ENCODE measurements at places on chromosomes 4 and X.

- no peak for DNase-seq
- no peak overlapping the region for H3K27ac ChIP-seq
- H3K4me3 ChIP-seq: no peak overlapping the region
Observed at GRCh38 chr4:167903291-167903721, 189.0 kb upstream of the ANXA10 start.

GRCh38 chr4:86895692-86896488, 3.7 kb upstream of the C4orf36 start:
- H3K36me3 ChIP-seq: no peaks in the 10 kb centered on the region
- H3K27me3 ChIP-seq: no peaks in the 10 kb centered on the region
- H3K4me1 ChIP-seq: peaks cover 15% of the 10 kb centered on the region
- no peak for DNase-seq

DNA sequence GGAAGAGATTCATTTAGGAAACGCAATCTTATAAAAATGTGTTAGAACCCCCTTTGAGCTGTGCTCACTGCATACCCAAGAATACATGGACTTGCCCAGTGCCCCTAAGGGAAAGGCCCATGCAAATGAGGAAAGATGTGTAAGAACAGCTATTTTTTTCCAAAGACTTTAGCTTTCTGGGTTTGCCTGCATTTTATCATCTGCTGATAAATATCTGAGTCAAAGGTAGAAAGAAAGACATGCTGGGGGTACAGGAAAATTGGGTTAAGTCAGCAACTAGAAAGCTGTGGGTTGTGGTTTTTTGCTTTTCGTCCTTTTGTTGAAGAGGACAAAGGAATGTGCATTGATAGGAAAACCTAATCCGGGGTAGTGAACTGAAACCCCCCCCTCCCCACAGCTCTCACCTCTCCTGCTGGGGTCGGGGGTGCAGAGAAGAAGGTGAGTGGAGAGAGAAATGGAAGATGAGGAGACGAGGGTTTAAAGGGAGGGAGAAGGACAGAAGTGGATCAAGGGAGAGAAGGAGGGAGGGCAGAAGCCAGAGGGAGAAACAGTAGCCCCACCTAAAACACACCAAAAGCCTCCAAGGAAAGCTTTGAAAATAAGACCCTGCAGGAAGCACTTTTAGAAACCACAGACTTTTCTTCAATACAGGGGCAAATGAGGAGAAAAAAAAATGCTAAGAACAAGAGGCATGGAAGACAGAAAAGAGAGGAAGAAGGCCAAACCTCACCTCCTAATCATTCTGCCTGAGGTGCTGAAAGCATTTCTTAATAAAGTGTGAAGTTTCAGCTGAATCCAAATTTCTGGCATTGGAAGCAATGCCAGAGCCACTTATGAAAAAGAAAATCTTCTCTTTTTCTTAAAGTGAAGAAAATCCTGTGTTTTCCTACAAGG, 49.3 kb downstream of the KDR start:
- peaks cover 36% of the 10 kb centered on the region for H3K4me1 ChIP-seq
- no peak for DNase-seq
- H3K4me3 ChIP-seq: no peak overlapping the region
- peaks cover 12% of the 10 kb centered on the region for H3K27me3 ChIP-seq

- H3K4me3 ChIP-seq: no peak overlapping the region
- no peak for DNase-seq
- H3K27me3 ChIP-seq: no peaks in the 10 kb centered on the region
Observed at GRCh38 chrX:150038986-150039599, 100.8 kb upstream of the EOLA2 start.

GRCh38 chr4:149749784-149750183, 65.9 kb downstream of the IQCM start:
- H3K27ac ChIP-seq: no peak overlapping the region
- H3K4me3 ChIP-seq: no peak overlapping the region
- H3K27me3 ChIP-seq: peaks cover 25% of the 10 kb centered on the region
- H3K4me1 ChIP-seq: peaks cover 4% of the 10 kb centered on the region
- no peak for DNase-seq
- no peaks in the 10 kb centered on the region for H3K36me3 ChIP-seq

GRCh38 chrX:72031118-72031517, 100.6 kb downstream of the RTL5 start:
- H3K27me3 ChIP-seq: no peaks in the 10 kb centered on the region
- peaks cover 37% of the 10 kb centered on the region for H3K4me1 ChIP-seq
- no peaks in the 10 kb centered on the region for H3K36me3 ChIP-seq
- no peak overlapping the region for H3K4me3 ChIP-seq
- no peak for DNase-seq

DNA sequence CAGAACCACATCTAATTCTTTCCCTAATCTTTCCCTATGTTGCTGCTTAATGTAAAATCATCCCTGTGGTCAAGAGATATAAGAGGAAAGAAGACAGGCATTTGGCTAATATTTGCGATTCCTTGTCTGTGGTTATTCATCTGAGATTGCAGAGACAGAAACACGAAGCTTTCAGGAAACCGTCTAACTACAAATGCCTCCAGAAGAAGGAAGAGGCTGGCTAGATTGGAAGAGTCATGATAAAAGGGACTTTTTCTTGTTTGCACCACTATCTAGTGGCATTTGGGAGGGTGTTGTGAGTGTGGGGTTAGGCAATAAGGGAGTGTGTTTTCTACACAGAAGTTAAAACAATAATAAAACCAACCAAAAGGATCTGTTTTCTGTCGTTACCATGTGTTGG, 43.9 kb downstream of the TMEM154 start:
- H3K36me3 ChIP-seq: no peaks in the 10 kb centered on the region
- H3K27me3 ChIP-seq: no peaks in the 10 kb centered on the region
- no peak for DNase-seq
- no peak overlapping the region for H3K27ac ChIP-seq
- H3K4me1 ChIP-seq: no peaks in the 10 kb centered on the region
- H3K4me3 ChIP-seq: no peak overlapping the region

GRCh38 chrX:65463550-65463949, 71.0 kb downstream of the LAS1L start:
- peak overlapping the region; percentile 46 for H3K27ac ChIP-seq
- DNase-seq: no peak
- peaks cover 5% of the 10 kb centered on the region for H3K4me1 ChIP-seq
- no peak overlapping the region for H3K4me3 ChIP-seq
- no peaks in the 10 kb centered on the region for H3K27me3 ChIP-seq

DNA sequence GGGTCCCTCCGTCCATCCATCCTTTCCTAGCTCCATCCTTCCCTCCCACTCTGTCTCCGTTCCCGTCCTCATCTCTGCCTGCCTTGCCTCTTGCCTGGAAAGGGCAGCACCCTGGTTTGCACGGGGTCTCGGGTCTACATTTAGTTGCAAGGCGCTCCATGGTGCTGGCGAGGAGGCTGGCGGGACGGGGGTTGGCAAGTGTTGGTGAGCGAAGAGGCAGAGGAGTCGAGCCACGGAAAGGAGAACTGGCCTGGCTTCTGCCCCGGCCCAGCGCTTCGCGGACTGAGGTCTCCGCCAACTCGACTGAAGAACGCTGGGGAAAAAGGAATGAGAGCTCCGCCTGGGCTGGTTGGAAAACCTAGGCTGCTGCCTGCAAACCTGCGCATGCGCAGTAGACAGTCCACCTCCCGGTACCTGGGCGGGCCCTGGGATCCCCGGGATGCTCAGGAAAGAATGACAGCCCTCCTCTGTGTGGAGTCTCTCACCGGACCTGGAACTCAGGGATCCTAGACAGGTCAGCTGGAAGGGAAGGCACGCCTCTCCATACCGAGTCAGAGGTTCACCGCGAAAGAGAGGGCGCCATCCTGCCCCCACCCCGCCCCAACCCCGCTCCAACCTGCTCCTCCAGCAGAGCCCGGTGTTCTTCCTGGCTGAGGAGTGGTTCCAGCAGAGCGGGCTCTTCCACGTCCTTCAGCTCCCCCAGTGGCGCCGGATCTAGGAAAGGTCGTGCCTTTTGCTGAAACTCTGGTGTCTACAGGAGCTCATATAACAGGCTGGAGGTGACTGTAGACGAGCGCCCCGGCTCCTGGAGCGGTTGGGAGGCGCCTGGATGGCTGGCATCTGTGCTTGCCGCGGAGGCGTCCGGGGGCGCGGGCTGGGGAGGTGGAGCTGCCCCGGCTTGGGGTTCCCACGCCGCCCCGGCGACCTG, 6.0 kb downstream of the FRG2 start:
- H3K27ac ChIP-seq: no peak overlapping the region
- no peak overlapping the region for H3K4me3 ChIP-seq
- no peaks in the 10 kb centered on the region for H3K27me3 ChIP-seq
- DNase-seq: no peak

DNA sequence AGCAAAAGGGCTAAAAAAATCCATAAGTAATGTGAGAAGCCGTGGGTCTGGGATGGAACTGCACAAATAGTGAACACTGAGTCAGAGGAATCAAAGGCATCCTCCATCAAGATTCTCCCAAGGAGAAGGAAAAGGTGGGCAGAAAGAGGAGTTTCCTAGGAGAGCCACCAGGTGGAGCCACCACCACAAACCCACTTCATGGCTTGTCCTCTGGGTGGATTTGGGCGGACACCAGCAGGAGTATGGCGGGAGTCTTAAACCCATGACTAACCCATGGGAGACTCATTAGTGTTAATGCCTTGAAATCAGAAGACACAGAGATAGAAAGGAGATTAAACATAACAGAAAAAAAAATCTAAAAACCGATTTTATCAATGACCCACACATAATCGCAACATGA, 147.7 kb downstream of the SH3KBP1 start:
- no peaks in the 10 kb centered on the region for H3K27me3 ChIP-seq
- no peak overlapping the region for H3K4me3 ChIP-seq

GRCh38 chr4:6720202-6720699, 4.3 kb downstream of the BLOC1S4 start:
- DNase-seq: no peak
- peaks cover 44% of the 10 kb centered on the region for H3K4me1 ChIP-seq
- H3K27me3 ChIP-seq: no peaks in the 10 kb centered on the region
- H3K36me3 ChIP-seq: no peaks in the 10 kb centered on the region

DNA sequence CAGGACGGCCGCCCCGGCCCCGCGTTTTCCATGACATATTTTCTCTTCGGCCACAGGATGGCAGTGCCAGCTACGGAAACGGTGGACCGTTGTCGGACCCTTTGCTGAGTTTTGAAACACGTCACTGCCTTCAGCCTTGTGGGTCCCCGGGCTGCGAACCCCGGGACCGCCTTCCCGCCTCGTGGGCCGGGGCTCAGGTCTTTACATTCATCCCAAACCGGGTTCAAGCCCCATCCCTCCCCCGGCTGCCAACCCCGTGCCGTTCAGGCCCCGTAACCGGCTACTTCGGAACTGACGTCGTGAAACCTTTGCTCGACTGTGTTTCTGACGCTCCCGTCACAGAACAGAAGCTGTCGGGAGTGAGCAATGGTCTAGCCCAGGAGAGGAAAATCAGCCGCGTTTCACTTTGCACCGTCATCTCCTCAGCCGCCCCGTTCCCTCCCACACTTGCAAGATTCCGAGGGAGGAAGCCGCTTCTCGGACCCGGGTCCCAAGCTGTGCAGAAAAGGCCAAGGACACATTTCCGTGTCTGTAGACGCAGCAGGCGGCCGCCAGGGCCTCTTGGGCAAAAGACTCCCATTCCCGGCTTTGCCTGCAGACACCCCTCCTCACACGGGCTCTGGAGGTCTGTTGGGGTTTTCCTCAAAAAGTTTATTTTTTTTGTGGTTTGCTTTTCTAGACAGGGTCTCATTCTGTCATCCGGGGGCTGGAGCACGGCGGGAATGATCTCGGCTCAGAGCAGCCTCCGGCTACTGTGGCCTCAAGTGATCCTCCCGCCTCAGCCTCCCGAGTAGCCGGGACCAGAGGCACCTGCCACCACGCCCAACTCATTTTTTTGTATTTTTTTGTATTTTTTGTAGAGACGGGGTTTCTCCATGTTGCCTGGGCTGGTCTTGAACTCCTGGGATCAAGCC, 41.4 kb upstream of the PPP2R3B start:
- H3K4me3 ChIP-seq: peak overlapping the region; percentile 73
- DNase-seq: peak; percentile 66
- peaks cover 9% of the 10 kb centered on the region for H3K4me1 ChIP-seq

DNA sequence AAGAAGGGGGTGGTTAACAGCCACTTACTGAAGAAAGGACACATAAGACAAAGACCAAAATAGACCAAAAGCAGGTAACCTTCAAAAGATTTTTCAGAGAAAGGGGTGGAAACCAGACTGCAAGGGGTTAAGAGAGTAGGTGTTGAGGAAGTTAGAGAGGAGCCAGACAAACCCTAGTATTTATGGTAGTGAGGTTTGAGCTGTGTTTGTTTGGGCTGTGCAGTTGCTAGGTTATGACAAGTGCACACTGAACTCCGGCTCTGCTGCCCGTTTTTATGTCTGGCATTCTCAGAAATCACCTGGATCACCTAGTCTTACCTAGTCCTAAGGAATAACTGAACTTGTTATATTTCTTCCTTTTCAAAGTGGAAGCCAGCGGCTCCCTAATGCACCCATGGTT, 22.9 kb upstream of the G3BP2 start:
- no peaks in the 10 kb centered on the region for H3K27me3 ChIP-seq
- peaks cover 4% of the 10 kb centered on the region for H3K36me3 ChIP-seq
- no peak overlapping the region for H3K27ac ChIP-seq
- H3K4me3 ChIP-seq: no peak overlapping the region

DNA sequence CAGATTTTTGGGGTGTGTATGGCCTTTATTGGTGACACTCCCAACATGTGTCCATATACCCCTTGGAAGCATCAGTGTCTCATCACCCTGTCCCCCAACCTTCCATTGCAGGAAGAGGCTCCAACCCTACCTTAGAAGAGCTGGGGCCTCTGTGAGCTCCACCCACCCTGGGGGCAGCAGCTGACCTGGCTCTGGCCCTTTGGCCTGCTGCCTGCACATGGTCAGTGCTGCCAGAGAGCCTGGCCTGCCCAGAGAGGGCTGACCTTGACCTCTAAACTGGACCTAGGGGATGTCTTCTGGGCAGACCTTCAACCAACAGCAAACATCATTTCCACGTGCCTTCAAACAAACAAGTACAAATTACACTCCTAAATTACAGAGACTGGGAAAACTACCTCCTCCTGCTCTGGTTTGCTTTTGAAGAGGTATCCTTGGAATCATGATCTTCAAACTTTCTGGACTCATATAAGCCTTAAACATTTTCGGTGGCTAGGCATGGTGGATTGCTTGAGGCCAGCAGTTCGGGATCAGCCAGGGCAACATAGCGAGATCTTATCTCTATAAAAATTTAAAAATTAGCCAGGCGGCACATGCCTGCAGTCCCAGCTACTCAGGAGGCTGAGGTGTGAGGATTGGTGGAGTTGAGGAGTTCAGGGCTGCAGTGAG, 27.3 kb upstream of the KIAA0232 start:
- no peak overlapping the region for H3K4me3 ChIP-seq
- DNase-seq: no peak
- no peaks in the 10 kb centered on the region for H3K4me1 ChIP-seq
- no peaks in the 10 kb centered on the region for H3K27me3 ChIP-seq
- H3K36me3 ChIP-seq: no peaks in the 10 kb centered on the region

DNA sequence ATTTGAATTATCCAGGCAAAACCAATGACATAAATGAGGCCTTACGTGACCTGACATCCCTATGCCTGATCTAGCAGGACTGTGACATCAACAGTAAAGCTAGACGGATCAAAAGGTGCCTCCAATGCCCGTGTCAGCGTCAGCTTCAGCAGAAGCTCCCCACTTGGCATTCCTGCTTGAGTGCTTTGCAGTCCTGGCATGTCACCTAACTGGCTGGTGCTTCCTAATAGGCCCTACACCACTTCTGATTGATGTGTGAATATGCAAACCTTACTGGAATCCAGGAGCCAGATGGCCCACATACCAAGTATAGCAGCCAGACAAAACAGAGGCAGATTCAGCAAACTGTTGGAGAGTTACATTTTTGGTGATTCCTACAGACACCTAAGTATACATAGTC, 224.2 kb downstream of the DMD start:
- H3K4me1 ChIP-seq: no peaks in the 10 kb centered on the region
- H3K4me3 ChIP-seq: no peak overlapping the region
- H3K27me3 ChIP-seq: no peaks in the 10 kb centered on the region
- no peak overlapping the region for H3K27ac ChIP-seq
- H3K36me3 ChIP-seq: no peaks in the 10 kb centered on the region
- DNase-seq: no peak

GRCh38 chrX:100911731-100912130, 17.0 kb downstream of the XKRX start:
- no peaks in the 10 kb centered on the region for H3K4me1 ChIP-seq
- DNase-seq: no peak
